ENCODE measurements at places on chromosomes 6 and 20.

DNA sequence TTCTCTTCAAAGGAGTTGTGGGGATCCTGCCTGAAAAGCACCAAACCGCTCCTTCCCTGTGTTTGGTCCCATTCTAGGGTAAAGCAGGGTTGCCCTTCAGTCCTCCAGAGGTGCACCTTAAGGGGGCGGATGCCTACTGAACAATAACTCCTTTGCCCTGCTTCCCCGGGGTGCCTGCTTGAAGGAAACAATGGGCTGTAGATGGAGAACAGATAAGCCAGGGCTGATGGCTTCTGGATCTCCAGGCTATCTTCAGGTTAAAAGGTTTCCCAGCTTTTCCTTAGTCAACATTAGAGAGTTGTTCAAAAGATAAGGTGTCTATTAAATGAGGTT lies 5.4 kb upstream of the PRDM1 start:
- DNase-seq = no peak

- DNase-seq = no peak
Measured at GRCh38 chr6:135592276-135592675, 94.7 kb upstream of the AHI1 start.

DNA sequence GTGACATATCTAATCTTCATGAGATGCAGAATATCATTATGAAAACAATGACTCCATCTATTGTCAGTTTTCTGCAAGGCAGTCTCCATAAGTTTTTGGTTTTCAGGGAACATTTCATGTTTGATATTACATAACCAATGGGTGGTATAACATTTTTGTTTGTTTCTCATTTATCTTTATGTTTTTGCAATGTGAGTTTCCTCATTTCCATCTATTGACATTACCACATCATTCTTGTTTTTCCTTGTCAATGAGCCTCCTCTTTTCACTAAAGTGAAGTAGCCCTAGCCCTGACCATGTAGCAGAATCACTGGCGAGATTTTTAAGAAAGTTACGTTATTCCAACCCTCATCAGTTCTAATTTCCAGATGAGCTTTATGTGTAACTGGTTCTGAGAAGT lies 4.4 kb downstream of the EFHC1 start:
- no peak for DNase-seq

DNA sequence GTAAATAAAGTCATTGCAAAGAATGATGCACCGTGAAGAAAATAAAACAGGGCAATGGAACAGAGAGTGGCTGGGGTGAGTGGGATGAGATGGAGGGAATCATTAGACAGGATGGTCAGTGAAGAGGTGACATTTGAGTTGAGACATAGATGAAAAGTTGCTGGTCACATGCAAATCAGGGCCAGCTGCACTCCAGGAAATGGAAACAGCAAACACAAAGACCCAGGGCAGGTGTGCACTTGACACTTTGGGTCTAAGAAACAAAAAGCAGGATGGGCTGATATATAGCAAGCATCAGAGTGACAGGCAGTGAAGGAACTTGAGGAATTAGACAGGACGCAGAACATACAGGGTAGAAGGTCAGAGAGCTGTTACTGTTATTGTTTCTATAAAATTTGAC lies 171.5 kb upstream of the RIPOR2 start:
- DNase-seq = no peak

GRCh38 chr20:1440024-1440423 lies 26.6 kb downstream of the NSFL1C start:
- peak; percentile 61 for DNase-seq

GRCh38 chr20:59220161-59220560 lies 56.5 kb downstream of the ZNF831 start:
- DNase-seq = no peak

- DNase-seq = peak; percentile 3
Measured at GRCh38 chr6:164214066-164214465, 799.5 kb downstream of the QKI start.

- no peak for DNase-seq
Measured at GRCh38 chr6:151326116-151326825, 65.1 kb downstream of the ZBTB2 start.

DNA sequence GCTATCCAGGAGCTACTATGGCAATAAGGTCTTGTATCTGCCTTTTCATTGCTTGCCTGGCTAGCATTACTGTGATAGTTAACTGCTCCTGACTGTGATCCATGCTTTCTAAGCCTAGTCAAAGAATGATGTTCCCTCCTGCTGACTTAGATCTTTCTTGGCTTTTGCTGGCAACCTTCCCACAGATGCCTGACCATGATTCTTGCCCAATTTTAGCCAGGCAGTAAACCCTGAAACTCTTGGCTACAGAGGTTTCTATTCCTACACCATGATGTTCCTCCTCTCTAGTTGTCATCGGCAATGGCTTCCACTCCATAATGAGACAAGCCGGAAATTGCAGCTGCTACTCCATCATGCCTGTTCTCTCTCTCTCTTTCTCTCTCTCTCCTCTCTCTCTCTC lies 238.1 kb downstream of the HAO1 start:
- no peak for DNase-seq

All from NB4 (cell line).